ENCODE measurements at places on chromosomes 11 and 22. TPM values are rescaled to one million over a fixed set of nuclear protein-coding genes. Genes with fewer than 3 reads are reported as not detected.

GRCh38 chr11:118572061-118572980 lies at the start of gene ARCN1:
Gene ARCN1 (plus strand): TSS chr11:118572409. CDS start chr11:118572548, 139 bp downstream.
- peak within 1 kb of the TSS; percentile 89 for H3K4me3 ChIP-seq
- no peaks in the 10 kb centered on the region for H3K27me3 ChIP-seq
- H3K36me3 ChIP-seq = no peaks in the 10 kb centered on the region
- H3K4me1 ChIP-seq = peaks cover 5% of the 10 kb centered on the region
- DNase-seq = peak; percentile 90
- peak within 1 kb of the TSS; percentile 98 for H3K27ac ChIP-seq

DNA sequence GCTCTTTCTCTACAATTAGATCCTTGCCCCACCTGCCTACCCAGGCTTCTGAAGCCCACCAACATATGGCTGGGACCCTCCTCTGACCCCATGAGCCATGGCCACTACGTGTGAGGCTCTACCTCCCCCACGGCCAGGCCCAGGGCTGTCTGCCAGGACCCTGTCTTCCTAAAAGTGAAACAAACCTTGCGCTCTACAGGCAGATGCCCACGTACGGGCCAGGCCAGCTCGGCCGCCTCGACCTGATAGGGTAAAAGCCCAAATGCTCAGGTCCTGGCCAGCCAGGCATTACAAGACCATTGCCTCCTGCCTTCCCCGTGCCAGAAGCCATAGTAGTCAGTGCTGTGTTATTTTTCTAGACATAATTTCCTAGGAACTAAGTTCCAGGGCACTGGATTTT lies 1496.4 kb downstream of the BRD1 start:
- no peak for DNase-seq
- no peaks in the 10 kb centered on the region for H3K36me3 ChIP-seq
- no peak overlapping the region for H3K4me3 ChIP-seq
- H3K27me3 ChIP-seq = no peaks in the 10 kb centered on the region

The CYTH4 gene
- total RNA-seq = 13.5 TPM

DNA sequence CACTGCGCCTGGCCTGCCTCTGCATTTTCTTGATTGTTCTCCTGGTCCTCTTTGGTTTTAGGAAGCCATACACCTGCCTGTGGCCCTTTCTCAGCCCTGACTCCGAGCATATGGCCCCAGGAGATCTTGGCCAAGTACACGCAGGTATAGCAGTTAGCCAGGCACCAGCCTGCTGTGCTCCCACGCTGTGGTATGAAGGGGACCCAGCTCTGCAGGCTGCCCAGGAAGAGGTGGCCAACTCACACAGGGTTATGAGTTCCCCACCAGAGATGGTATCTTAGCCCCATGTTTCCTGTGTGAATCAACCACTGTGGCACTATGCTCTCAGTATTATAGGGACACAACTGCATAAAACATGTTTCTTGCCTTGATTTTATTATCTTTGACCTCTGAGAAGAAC lies 31.1 kb downstream of the SGSM3 start:
- no peak overlapping the region for H3K4me3 ChIP-seq
- no peaks in the 10 kb centered on the region for H3K27me3 ChIP-seq
- peaks cover 7% of the 10 kb centered on the region for H3K4me1 ChIP-seq

All from Peyer's patch (tissue), 4 donors.